ENCODE measurements at places on chromosomes 11 and 22. TPM values are rescaled to one million over a fixed set of nuclear protein-coding genes. Genes with fewer than 3 reads are reported as not detected.

DNA sequence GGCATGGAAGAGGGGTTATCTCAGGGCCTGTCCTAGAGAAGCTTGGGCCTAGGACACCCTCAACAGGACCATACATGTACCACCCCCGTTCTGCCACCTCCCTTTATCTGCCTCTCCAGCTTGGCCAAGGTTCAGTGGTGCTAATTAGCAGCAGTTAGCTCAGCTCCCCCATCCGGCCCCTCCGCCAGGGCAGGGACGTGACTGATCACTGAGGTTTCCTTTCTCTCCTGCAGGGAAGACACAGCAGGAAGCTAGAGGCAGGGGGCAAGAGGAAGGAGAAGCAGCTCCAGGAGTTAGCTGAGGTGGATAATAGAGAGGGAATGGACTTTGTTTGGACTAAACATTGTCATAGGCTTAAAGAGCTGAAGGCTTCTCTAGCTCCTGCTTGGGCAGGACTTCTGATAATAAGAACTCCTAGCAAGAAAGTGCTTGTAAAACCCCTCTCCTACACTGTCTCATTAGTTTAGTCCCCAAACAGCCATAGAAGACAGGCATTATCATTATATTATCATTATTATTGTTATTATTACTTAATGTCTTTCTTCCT lies 53.8 kb downstream of the BUD13 start:
- DNase-seq = no peak

- DNase-seq = no peak
These were observed 48.9 kb upstream of the TBCEL start for GRCh38 chr11:120974965-120975364.

DNA sequence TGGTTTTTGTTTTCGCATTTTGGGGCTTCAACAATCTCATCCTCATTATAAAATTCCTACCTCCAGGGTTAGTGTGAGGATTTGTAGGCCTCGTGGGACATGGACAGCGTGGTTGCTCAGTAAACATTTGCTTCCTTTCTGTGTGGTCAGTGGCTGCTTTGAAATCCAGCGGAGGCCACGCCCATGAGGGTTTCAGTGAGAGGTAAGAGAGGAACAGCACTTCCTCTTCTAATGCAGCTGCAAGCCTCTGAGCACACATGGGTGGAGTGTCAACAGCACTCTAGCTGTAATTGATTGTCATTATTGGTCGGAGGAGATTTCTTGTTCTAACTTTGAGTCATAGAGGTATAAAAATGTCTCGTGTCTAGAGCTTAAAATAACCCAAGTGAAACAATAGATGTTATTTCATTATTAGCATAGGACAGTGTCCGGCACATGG lies 6.0 kb upstream of the ARHGAP42 start:
- peak; percentile 55 for DNase-seq

DNA sequence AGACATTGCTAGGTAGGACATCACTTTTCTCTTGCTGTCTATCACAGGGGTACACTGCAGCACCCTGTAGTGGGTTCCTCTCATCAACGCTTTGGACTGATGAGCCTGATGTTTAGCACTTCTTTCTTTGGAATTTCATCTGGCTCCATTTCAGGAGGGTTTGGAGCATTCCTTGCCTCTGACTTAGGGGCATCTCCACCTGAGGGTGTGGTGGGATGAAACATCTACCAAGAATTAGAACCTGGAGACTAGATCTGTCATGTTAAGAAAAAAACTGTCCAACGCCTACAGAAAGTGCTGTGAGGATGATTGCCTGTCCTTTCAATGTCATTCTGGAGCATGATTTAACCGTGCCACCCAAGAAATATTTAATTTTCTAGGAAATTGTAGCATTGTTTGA lies 648.4 kb downstream of the ETS1 start:
- no peak for DNase-seq

GRCh38 chr11:79241205-79241851 lies 199.5 kb downstream of the TENM4 start:
- no peak for DNase-seq

DNA sequence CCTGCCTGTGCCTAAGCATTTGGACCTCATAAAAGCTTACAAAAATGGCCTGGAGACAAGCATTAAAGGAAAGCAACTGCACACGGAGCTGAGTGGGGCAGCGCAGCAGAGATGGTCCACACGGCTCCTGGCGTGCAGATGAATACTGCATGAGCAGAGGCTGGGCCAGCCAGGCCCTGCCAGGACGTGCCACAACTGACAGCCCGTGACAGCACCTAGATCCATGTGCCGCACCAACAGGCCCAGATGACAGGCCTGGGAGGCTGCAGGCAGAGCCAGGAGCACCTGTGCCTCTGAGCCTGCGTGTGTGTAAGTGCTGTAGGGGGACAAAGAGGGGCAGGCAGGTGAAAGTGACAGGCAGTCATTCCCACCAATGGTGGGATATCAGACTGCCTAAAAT lies 33.4 kb downstream of the MICAL3 start:
- no peak for DNase-seq

C11orf87 gene
- total RNA-seq = 0.27 TPM

CST6 gene
- not detected for total RNA-seq

ESAM gene
- total RNA-seq = 0.54 TPM

ART1 gene
- not detected for total RNA-seq

KBTBD3 gene
- 8.9 TPM for total RNA-seq

ANAPC15 gene
- 31.9 TPM for total RNA-seq

AQP11 gene
- 2.0 TPM for total RNA-seq
